B cell (primary cell): ENCODE measurements at places on chromosomes 4 and X. TPM values are rescaled to one million over a fixed set of nuclear protein-coding genes. Genes with fewer than 3 reads are reported as not detected.

DNA sequence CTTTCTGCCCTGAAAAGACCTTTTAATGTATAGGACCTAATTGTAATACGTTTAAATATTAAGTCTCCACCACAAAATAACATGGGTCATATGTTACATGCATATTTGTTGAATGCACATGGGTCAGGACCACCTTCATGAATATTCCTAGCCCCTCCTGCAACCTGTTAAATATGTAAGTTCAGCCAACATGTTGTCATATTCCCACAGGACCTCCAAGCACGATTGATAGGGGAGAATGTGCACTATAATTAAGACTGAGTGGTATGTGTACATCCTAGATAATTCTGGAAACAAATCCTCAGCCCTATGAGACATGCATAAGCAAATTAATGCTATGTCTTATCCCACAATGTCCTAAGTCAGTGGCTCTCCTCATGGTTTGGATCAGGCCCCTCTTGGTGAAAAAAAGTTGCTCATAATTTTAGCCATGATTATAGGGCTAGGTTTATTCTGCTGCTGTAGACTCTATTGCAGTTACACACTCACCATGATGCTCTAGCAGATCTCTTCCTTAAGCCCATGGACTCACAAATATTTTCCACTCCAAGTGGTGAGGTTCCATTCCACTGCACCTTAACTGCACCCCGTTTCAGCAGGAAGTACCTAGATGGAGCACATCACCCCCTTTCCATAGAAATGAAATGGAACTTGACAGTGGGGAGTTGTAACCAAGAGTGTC, 10.2 kb downstream of the TIGD2 start:
- no peak for DNase-seq

The ARMCX1 gene
- 0.17 TPM in 2 replicates for total RNA-seq

The P2RY8 gene
- 140 and 142 TPM in 2 replicates for total RNA-seq

The AWAT2 gene
- total RNA-seq: not detected in 2 replicates

- DNase-seq: no peak
These were observed 36.8 kb downstream of the NSD2 start for GRCh38 chr4:1907848-1908525.

DNA sequence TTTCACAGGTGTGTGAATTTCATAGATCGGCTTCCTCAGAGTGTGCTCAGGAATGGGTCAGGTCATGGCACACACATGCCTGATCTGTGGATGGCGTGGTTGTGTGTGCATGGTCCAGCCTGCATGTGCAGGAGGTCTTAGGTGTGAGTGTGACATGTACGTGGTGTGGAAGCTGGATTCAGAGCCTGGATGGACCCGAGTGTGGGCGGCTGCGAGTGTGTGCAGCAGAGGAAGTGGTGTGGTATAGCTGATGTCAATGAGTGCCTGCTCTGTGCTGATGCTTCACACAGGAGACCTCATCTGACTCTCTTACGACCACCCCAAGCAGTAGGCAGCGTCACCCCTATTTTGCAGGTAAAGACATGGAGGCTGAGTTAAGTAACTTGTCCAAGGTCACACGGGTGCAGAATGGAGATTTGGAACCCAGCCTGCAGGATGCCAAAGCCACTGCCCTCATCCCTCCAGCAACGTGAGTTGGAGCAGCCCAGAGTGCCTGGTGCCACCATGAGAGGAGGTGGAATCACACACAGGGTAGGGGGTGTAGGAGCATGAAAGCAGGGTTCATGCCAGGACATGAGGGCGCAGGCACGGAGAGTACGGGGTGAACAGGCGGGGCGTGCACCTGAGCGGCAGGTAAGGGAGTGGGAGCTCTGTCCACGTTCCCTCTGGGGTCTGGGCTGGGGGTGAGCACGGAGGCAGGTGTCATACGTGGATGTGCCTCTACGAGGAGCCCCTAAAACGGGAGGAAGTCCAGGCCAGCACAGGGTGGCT, 24.2 kb upstream of the C4orf50 start:
- no peak for DNase-seq

The RFC1 gene
- total RNA-seq: 55.1 and 66.5 TPM in 2 replicates

GRCh38 chrX:46561824-46562657, 11.5 kb upstream of the CHST7 start:
- peak; percentile 64 for DNase-seq

- no peak for DNase-seq
These were observed 171.7 kb downstream of the STK32B start for GRCh38 chr4:5222951-5223350.

DNA sequence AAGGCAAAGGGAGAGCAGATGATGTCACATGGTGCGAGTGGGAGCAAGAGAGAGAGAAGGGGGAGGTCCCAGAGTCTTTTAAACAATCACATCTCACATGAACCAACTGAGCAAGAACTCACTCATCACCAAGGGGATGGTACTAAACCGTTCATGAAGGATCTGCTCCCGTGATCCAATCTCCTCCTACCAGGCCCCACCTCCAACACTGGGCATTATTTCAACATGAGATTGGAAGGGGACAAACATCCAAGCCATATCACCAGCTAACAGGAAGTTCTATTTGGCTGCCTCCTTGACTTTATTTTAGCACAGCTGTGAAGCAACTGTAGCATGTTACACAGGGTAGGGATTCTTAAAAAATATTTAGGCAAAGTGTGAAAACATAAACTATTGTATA, 102.5 kb downstream of the DDIT4L start:
- no peak for DNase-seq

- no peak for DNase-seq
These were observed 103.0 kb downstream of the AFF1 start for GRCh38 chr4:87037671-87038334.

GRCh38 chr4:128877934-128878333, 68.4 kb downstream of the JADE1 start:
- no peak for DNase-seq

- no peak for DNase-seq
These were observed 37.9 kb upstream of the PITX2 start for GRCh38 chr4:110660755-110661154.

- no peak for DNase-seq
These were observed 49.2 kb upstream of the MTMR1 start for GRCh38 chrX:150643958-150644357.

DNA sequence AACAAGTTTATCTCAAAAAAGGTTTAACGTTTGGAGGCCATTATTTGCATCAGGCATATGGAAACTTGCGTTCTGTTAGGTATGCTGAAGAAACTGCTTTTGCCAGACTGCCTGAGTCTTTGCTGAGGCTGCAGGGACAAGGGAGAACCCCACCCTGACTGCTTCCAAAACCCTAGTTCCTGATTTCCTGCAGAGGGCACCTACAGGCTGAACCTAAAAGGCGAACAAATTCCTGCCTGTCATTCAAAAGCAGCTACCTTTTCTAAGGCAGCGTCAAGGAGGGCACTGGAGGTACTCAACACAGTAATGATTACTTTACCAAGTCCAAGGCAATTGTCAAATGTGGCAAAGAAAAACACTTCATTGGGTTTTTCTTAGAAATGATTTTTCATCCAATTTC, 578 bp upstream of the CORIN start:
- peak; percentile 7 for DNase-seq

GRCh38 chr4:15898902-15899301, 39.6 kb downstream of the FGFBP1 start:
- DNase-seq: no peak

DNA sequence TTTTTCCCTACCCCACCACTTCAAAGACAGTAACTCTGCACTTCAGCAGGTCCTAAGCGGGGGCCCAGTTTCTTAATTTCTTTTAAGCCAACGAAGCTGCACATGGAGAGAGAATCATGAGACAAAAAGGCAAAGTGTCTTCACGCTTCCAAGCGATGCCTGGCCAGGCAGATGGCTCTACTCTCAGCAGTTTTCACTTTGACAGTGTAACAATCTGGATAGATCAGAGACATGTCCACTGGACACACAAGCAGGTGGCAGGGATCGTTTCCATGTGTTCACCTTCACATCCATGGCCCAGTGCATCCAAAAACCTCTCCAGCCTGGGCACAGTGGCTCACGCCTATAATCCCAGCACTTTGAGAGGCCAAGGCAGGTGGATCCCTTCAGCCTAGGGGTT, 27.8 kb downstream of the PPP2R2C start:
- no peak for DNase-seq

- DNase-seq: no peak
These were observed 12.7 kb downstream of the OPHN1 start for GRCh38 chrX:68420559-68420958.

DNA sequence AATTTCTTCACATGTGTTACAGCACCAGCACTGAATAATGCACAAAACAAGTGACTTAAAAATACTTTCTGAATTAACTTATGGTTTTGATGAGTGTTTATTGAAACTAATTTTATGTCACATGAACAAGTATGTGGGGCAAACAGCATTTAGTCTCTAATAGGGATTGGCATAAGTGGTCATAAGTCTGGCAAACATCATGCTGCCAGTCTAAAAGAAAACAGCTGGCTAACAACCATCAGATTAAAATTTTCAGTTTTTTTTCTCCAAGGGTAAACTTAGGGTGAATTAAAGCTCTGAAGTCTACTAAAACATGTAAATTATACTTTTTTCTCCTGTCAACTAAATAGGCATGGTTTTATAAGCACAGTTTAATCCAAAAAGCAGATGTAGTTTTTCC, 1014.2 kb downstream of the FAT4 start:
- DNase-seq: no peak
